Keratinocyte (primary cell): ENCODE measurements at places on chromosomes 12 and 14.

GRCh38 chr12:122651520-122652224, 51.5 kb downstream of the HCAR2 start:
- no peak for DNase-seq

DNA sequence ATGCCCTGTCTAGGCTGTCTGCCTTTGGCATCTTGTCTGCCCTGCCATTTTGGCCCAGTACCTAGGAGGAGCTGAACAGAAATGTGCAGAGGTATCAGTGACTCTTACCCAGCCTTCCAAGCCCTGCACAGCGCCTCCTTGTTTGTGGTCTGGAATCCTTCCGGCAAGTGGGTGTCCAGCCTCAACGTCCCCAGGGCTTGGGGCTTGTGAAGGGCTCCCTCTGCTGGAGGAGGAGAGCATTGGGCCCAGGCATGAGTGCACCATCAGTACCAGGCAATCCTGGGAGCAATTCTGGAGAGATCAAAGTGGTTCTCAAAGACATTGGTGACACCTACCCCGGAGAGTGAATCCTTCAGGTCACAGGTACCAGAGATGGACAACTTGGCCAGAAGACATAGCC, 2.4 kb upstream of the TCL1B start:
- no peak for DNase-seq

- no peak for DNase-seq
These were observed 662 bp upstream of the ATP2A2 start for GRCh38 chr12:110280392-110280778.

DNA sequence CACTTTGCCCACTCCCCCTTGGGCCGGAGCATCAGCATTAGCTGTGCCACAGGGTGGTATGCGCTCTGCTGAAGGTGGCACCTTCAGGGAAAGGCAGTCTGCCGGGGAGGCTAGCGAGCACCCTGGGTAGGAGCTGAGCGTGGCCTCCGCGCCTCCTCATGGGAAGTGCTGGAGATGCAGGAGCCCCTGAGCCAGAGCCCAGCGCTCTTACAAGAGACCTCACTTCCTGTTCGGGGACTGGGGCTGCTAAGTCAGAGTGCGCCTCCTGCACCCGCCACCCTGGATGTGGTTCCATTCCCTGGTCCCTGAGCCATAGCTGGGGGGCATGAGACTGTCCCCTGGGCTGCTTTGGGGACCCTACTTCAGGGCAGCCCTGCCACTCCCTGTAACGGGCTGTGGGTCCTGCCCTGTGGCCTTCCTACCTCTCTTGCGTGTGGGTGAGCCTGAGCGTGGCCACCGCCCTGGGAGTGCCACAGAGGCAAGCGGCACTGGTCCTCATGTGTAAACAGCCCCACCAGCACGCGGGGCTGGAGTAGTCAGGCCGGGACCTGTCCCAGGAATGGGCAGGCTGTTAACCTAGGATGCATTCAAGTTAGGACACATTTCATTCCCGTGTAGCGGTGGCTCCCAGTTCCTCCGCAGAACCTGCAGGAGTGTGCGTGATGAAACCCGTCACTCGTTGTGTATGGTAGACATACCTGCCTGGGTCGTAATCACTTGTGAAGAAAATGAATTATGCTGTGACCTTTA, 19.4 kb downstream of the COA8 start:
- peak; percentile 95 for DNase-seq

GRCh38 chr12:63206909-63207308, 55.9 kb upstream of the AVPR1A start:
- DNase-seq: no peak

- no peak for DNase-seq
These were observed 141.1 kb upstream of the NAV3 start for GRCh38 chr12:77689510-77690086.

DNA sequence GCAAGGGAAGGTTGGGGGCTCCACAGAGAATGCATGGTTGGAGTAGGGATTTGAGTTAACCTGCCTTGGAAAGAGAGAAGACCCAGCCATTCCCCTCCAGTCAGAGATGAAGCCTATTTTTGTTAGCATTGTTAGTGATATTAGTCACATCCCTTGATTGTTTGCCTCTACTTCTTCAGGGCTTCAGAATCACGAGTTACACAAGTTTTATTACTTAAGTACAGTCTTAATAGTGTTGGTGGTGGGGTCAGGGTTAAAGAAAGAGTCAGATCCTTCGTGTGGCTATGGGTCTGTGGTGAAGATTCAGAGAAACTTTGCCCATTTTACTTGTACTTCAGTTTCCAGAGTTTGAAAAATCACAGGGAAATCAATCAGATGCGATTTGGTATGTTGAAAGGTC, 363.1 kb downstream of the LRIG3 start:
- no peak for DNase-seq

DNA sequence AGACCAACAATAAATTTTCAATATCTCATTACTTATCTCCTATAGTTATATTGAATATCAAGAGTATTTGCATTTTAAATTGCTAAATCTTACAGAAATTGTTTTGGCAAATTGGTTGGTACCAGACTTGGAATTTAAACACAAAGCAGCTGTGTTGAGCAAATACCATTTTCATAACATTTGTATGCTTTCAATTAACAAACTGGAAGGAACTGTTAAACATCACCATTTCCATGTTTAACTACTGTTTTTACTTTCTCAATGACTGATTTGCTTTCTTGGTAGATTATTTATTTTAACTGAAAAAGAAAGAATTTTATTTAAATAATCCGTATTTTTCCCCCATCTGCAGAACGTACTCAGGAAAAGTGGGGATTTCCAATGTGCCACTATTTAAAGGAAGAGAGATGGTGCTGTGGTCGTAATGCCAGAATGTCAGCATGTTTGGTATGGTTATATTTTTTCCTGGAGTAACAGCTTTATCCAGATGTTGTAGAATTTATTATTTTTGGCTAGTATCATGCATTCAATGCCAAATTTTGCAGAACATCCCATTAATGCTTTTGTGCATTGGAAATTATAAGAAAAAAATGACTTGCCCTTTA, 72.3 kb downstream of the METTL25 start:
- DNase-seq: no peak

DNA sequence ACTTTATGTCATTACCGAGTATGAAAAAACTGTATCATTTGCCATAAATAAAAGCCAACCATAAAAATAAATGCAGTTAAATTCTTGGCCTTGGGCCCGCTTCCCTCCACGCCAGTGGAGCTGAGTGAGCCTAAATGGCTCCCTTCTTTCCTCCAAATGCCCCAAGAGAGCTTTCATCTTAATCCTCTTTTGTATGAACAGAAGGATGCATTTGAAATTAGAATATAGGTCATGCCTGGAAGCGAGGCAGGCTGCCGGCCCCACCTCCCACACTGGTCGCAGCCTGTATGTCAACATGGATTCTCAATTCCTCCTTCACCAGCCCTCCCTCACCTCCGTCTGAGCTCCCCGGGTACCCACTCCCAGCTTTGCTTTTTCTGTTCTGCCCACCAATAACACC, 245.7 kb downstream of the SLC15A4 start:
- no peak for DNase-seq

DNA sequence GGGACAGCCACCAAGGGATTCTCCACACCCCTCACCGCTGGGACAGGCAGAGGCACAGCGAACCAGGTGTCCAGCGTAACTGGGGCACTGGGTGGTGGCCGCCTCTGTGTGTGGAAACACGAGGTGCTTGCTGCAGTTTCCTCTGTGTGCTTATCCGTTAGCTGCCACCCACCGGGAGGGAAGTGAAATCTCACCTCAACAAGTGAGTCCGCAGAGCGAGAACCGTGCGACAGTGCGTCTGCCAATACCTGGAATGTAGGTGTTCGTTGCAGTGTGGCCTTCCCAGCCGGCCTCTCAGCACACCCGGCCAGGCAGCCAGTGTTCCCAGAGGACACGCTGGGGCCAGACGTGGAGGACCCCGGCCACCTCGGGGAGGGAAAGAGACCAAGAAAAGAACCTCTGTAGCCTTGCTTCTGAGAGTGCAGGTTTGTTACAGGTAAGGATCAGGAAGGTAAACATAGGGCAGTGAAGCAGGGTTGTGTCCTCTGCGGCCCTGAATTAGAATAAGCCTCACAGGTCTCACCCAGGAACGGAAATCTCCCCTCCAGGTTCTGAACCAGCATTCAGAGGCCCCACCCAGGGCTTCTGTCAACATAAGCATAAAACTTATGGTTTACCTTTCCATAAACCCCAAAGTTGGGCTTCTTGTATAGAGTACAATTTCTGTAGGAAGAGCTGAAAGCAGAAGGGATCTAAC, 1.5 kb downstream of the BCL2L14 start:
- DNase-seq: no peak

DNA sequence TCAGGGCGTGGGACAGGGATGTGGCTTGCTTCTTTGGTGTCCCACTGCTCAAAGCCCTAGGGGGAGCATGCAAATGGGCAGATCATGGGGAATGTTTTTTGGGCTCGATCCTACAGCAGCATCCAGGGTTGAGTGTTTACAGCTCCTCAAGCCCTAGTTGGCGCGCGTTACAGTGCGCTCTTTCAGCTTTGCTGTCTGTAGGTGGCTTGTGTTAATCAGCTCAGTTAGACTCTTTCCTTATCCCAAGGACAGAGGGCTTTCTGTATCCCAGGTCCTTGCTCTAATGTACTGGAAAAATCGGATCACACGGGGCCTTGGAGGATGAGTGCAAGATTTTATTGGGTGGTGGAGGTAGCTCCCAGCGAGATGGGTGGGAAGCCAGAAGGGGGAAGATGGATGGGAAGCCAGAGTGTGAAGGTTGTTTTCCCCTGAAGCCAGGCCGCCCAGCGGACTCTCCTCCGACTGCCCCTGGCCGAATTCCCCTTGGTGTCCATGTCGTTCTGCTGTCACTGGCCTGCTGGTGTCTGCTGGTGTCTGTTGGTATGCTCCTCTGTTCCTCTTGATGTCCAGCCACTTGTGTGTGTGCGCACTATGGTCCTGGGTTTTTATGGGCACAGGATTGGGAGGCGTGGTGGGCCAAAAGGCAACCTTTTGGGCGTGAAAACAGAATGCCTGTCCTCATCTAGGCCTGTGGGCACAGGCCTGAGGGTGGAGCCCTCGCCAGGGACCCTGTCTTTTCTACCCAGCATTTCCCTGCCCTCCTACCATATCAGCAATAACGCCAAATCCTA, 10.7 kb upstream of the TXNRD1 start:
- DNase-seq: no peak

- DNase-seq: no peak
These were observed 88.0 kb upstream of the MBIP start for GRCh38 chr14:36408388-36408787.

- no peak for DNase-seq
These were observed 28.9 kb upstream of the STON2 start for GRCh38 chr14:81429028-81429427.

DNA sequence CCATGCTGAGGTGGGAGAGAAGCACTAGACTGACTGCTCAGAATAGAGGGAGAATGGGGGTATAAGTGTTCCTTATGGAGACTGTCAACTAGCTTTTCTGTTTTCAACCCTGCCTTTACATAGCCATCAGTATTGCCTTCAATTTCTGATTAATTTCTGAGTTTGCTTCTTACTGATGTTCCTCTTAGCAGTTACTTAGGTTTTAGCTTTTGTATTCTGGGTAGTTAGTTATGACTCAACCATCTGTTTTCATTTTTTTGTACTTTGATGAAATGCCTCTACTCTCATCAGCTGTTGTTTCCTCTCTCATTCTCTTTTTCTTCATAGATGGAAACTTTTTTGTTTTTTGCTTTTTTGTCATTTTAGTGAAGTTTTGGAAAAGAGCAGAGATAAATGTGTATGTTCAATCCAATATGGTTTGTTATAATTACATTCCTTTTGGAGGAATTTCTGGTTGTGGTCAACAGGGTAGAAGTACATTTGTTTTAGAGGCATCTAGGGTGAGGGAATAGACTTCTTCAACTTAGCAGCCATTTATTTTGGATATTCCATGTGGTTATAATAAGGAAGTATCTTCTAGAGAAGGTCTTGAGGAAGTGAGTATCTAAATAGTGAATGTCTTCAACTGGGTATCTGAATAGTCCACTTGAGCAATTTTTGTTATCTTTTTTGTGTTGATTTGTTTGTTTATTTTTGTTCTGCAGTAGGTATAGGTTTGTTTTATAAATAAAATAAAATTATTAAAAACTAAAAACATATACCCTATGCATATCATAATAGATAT, 29.6 kb downstream of the PMCH start:
- no peak for DNase-seq

GRCh38 chr12:46455648-46456352, 83.2 kb upstream of the SLC38A2 start:
- DNase-seq: no peak

DNA sequence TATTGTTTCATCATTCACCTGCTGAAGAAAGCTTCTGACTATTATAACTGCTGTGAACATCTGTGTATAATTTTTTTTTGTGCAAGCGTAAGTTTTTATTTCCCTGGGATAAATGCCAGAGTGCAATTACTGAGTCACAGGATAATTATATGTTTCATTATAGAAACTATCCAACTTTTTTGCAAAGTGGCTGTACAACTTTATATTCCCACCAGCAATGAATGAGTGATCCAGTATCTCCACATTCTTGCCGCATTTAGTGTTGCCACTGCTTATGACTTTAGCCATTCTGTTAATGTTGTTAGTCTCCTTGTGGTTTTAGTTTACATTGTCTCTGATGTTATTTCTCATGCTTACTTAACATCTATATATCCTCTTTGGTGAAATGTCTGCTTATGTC, 88.1 kb upstream of the CCDC175 start:
- no peak for DNase-seq

GRCh38 chr12:62375603-62376002, 91.0 kb upstream of the MON2 start:
- DNase-seq: no peak

DNA sequence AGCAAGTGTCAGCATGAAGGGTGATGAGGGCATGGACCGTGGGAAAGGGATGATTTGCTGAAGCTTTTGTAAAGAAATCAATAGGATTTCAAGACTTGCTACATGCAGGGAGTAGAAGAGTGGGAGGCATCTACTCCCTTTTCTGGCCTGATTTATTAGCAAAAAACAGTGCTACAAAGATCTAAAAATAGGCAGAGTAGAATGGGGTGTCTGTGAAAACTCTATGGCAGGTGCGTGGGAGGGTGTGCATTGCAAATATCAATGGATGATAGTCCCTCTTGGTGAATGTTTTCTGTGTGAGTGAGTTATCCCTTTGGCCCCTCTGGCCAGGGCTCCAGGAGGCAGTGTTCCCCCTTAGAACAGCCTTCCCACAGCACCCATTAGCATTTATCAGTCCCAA, 139.0 kb downstream of the SMOC1 start:
- no peak for DNase-seq

DNA sequence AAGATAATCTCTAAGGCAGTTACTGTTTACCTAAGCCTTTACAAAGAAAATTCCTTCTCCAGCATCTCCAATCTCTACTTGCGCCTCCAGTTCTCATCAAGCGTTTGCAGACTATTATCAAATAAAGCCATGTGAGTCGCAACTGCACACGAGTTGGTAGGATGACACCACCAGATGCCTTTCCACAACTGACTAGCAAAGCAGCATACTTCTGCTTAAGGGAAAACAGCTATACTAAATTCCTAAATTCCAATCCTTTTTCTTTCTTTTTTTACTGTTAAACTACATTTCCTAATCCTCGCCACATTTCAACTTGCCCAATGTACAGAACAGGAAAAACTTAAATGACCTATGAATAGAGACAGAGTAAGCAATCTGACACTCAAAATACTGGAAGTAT, 166.7 kb downstream of the ITPR2 start:
- no peak for DNase-seq

GRCh38 chr12:67795236-67795635, 146.7 kb downstream of the DYRK2 start:
- no peak for DNase-seq
